ENCODE measurements at places on chromosomes 3 and 15.

DNA sequence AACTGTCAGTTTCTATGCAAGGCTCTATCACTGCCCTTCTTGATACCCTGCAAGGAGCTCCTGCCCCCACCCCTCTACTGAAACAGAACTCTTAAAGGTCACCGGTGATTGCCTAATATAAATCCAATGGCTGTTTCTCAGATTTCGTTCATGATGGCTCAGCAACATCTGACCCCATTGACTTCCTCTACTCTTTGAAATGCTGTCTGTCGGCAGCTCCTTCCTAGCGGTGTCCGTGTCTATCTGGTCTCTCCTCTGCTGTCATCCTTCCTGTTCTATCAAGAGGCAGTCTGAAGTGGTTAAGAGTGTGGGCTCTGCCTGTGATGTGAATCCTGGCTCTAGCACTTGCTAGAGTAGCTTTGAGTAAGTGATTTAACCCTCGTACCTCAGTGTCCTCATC lies 5.5 kb downstream of the TMEM266 start:
- no peak for DNase-seq

- DNase-seq = no peak
Measured at GRCh38 chr3:131329774-131330173, 51.8 kb upstream of the NUDT16 start.

DNA sequence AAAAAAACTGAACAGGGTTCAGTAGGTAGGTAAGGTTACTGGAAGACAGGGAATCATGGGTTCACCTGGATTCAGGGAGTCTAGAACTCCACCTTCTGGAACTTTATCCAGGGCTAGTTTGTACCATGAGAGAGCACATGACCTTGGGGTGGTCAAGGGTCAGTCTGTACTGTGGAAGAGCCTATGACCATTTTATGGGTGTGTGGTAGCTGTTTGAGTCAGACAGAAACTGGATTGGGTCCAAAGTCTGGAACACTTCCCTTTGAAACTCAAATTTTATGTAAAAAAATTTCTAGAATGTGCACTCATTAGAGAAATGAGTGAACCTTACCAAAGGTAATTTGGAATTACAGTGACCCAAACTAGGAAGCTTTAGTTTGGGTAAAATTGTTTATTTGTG lies 486.0 kb upstream of the AGTR1 start:
- no peak for DNase-seq

- no peak for DNase-seq
Measured at GRCh38 chr3:51940648-51941462, 849 bp downstream of the RRP9 start.

GRCh38 chr15:31609906-31610305 lies 283.3 kb downstream of the KLF13 start:
- DNase-seq = no peak

- DNase-seq = no peak
Measured at GRCh38 chr15:83783227-83783626, 129.3 kb downstream of the ADAMTSL3 start.

DNA sequence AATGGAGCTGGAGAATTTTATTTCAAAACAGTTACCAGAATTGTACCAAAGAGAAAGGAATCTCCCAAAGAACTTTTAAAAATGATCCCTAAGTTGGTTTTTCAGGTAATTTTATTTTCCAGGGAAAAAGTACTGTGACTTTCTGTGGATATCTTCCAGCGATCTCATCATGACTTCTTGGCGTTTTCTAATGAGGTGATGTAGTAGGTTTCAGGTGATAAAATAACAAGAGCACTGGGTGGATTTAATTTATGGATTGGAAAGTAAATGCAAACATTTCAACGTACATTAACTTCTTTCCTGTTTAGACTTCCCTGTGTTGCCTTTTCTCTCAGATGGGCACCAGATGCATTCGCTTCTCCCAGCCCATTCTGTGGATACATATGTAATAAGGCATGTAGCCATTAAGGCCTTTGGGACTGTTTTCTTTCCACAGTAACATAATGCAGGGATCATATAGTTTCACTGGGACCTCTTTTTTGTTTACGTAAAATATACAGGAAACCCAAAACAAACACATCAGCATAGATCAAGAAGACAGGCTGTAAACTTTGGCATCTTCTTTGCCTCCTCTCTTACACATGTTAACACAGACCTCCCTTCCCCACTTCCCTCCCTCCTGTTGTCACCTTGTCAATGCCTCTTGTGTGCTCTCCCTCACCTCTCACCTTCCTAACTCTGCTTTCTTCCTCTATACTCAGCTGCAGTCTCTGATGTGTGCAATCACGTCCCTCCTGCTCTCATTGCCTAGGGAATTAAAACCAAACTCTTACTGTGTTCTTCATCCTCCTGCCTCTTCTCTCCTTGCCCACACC lies 13.0 kb downstream of the PHLDB2 start:
- DNase-seq = no peak

GRCh38 chr3:148735597-148735996 lies 37.9 kb downstream of the AGTR1 start:
- no peak for DNase-seq

DNA sequence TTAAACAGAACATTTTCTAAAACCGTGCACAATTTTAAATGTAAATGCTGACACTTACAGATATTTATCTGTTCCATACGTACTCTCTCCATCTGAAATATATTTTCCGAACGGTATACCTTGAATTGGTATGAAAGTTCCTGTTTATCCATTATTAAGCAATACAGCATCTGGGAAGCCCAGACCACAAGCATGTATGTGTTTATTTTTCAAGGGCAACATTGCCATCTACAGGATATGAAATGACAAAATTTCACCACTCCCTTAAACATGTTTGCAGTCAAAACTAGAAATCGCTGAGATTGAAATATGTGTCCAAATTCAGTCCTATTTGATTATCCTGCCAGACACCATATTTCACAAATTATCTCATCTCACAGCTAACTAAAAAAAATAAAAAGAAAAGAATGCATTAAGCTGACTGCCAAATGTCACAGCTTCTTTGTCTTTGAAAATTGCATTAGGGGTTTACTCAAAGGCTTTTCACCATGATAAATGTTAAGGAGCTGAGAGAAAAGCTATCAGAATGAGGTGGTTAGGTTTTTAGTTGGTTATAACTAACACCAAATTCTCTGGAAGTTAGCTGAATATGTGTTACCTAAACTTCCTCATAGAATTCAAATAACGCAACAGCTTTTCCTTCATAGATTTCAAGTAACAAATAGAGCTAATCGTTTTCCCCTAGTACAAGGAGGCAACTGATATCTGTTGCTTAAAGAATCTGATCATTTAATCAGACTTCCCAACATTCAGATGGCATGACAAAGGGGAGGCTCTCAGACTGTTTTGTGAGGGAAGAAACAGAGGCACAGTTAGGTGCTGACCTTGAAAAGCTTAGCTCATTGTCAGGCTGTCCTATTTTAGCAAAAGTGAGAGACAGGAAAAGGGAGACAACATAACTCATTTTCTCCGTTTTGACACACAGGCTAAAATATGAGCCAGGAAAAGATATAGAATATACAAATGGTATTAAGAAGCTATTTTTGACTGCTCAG lies 533.1 kb downstream of the TBL1XR1 start:
- DNase-seq = no peak

DNA sequence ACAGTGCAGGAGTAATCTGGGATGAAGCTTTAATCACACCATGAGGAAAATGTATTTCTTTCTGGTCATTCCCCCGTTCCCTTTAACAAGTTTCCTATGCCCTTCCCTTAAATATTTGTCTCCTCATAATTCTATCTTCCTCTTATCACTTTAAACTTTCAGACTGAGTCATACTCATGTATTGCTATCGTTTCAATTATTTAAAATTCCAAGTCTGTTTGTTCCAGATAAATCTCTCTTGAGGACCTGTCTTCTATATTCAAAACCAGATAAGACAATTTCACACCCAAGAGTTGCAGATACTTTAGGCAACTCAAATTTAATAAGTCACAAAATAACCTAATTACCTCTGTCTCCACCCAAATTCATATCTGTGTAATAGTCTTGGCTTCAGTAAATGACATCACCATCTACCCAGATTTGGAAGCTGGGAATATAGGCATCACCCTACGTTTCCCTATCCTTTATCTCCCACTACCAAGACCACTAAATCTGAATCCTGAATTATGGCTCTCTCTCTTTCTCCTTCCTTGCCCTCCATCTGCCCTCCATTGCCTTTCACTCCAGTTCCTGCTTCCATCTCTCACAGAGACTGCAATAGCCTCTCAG lies 220.1 kb downstream of the PYDC2 start:
- DNase-seq = no peak

GRCh38 chr3:122146466-122146865 lies 37.0 kb upstream of the CASR start:
- DNase-seq = no peak

DNA sequence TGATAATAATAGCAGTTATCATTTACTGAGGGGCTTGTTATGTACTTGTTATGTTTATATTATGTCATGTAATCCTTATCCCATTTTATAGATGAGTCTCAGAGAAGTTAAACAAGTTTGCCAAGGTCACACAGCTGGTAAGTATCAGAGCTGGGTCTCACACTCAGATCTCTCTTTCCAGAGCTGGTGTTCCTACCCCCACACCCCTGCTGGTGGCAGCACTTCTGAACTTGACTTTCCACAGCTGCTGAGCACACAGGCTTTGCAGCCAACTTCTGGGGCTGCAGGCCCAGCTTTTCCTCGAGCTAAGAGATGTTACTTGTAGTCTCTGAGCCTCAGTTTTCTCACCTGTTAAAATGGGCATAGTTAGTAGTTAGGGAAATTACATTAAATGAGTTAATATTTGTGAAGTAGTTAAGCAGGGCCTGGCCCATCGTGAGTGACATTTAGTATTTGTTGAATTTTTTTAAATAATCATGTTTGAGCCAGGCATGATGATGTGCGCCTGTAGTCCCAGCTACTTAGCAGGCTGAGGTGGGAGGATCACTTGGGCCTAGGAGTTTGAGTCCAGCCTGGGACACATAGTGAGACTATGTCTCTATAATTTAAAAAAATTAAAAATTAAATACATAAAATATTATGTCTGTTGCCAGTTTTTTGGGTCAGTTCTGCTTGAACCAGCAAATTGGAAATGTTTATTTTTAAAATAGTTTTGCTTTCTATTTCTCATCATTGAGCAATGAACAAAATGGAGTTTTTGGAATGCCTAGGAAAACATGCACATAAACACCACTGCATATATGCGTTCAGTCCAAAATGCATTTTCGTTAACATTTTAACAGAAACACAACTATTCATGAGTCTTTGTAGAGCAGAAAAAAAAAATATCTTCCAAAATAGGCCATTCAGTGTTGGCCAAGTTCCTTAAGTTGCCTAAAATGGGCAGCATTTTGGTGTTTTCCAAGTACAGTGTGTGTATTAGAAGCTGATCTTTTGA lies 87.3 kb downstream of the SMAD6 start:
- DNase-seq = no peak

GRCh38 chr3:170007031-170007663 lies 30.6 kb upstream of the GPR160 start:
- no peak for DNase-seq

- no peak for DNase-seq
Measured at GRCh38 chr15:67803299-67803698, 22.0 kb upstream of the SKOR1 start.
